Activated CD8-positive, alpha-beta memory T cell treated with anti-CD3 and anti-CD28 coated beads, Interleukin-2, amount 50 U/mL, for 48 hours (primary cell): ENCODE measurements at places on chromosomes 12 and 14.

- peak; percentile 77 for DNase-seq
Measured at GRCh38 chr12:106246891-106247673, 738 bp downstream of the CKAP4 start.

DNA sequence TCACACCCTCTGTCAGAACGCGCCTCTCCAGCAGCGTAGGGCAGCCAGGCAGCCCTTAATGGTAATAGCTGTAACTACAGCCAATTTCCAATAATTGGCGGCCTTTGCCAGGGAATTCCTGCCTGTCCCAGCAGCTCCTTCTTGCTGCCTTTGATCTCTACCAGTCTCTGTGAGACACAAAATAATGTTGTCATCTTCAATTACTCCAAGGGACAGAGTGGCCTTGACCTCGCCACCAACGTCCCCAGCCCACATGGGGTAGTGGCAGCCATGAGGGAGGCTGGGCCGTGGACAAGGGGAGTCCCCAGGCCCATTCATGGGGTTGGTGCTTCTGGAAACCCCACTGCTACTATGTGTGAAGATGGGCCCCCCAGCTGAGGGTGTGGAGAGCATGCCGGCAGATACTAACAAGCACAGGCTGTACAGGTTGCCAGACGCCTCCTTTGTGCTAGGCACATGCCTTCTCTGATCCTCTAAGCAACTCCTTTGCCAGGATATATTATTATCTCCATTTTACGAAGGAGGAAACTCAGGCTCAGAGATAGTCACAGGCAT is 17.4 kb upstream of the CLMN start:
- no peak for DNase-seq

DNA sequence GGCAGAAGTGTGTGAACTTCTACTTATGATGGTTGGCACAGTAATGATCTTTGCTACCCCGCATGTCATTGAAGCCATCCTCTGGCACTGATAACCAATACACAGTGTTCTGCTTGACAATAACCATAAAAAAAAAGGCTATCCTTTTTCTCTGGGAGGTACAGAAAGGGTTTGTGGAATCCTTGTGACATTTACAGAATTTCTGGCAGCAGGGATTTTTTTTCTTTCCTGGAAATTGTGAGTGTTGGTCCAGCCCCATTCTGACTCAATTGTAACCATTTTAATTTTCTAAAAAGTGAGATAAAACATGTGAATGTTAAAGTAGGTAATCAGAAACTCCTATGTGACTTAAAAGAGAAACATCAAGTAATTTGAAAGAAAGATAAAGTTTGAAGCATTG is 943.8 kb downstream of the TMTC2 start:
- no peak for DNase-seq

DNA sequence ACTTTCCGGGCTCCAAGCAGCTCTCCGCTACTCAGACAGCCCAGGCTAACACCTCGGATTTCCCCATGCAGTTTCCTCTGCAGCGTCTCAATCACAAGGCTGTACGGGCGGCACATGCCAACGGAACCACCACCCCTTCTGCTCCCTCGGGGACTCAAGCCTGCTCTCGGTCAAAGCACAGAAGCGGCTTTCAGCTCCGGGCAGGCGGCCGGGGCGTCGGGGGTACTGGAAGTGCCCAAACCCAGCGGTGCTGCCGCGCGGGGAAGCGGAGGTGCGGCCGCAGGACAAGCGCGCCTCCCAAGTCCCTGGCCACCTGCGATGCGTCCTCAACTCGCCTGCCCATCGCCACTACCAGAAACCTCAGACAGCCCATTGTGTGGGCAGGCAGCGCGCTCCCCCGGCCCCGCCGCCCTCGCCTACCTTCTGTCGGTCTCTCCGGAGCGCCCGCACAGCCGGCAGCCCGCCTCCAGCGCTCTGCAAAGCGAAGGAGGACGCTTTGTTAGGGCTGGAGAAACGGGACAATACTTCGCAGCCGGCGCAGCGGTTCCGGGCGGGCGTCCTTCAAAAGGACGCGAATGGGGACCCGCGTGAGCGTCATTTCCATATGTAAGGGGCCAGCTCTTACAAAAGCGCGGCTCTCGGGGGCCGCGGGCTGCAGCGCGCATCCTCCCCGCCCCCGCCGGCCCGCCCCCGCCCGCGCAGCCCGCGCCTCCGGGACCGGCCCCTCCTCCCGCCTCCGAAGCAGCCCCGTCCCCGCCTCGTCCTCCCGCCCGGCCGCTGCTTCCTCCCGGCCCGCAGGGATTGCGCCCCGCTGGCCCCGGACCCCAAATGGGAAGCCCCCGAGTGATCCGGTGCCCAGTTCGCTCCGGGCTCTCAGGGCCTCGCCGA is 674 bp downstream of the NIN start:
- DNase-seq, result peak; percentile 78

DNA sequence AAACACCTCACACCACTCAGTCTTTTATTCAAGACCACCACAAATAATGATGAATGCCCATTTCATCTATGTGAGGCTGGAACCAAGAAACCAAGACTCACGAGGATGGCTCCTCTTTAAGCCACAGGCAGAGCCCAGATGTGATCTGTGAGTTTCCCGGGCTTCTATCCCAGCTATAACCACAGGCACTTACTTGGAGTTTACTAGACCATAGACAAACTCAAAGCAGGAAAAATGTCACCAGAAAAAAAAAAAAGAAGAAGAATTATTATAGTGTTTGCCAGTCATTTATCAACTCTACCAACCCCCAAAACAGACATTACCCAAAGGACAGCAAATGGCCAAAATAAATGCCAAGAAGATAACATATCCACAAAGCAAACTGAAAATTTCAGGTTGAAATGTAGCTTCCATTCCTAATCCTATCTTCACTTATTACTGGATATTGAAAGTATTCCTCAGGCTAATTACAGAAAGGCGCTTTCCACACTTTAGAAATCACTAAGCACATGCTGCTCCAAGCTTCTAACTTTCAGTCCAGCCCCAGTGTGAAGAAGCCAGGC is 44.7 kb downstream of the ZFYVE1 start:
- DNase-seq, result no peak

DNA sequence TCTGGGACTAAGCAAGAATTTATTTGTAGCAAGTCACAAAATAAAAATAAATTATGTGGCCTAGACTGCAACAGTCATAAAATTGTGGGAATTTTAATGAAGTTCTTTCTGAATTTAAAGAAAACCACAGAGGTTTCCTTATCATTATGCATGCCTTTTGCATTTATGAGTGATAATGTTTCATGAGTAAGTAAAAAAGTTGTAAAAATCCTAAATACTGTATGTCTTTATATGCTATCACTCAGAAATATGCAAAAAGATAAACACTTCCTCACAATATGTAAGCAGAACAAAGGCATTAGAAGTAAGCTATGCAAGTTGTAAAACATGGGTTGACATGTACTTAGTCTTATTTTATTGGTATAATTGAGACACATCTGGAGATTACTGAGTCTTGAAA is 239.4 kb upstream of the PDE3A start:
- DNase-seq, result no peak

DNA sequence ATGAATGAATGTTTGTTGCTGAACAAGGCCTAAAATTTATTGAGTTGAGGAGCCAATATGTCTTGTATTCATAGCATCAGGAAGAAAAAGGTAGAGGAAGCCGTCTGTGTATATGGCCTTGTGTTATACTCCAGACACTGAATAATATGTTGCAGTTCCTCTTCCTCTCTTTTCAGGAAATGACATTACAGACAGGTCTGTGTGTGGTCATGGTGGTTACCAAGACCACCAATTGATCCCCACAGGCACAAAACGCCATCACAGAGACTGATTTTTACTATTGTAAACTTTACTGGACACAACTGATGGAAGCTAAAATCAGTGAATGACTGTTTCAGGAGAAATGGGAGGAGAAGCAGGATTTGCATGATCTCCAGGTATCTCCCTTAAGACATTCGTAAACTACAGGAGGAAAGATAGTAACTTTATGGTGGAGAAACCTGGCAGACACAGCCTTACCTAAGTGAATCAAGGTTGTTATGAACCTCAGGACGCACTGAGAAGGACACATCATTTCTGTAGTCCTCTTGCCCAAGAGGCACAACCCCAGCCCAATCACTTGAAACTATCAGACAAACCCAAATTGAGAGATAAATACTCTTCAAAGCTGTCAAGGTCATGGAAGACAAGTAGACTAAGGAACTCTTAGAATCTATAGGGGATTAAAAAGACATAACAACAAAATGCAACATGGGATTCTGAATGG is 334.1 kb upstream of the RGS6 start:
- DNase-seq, result no peak

DNA sequence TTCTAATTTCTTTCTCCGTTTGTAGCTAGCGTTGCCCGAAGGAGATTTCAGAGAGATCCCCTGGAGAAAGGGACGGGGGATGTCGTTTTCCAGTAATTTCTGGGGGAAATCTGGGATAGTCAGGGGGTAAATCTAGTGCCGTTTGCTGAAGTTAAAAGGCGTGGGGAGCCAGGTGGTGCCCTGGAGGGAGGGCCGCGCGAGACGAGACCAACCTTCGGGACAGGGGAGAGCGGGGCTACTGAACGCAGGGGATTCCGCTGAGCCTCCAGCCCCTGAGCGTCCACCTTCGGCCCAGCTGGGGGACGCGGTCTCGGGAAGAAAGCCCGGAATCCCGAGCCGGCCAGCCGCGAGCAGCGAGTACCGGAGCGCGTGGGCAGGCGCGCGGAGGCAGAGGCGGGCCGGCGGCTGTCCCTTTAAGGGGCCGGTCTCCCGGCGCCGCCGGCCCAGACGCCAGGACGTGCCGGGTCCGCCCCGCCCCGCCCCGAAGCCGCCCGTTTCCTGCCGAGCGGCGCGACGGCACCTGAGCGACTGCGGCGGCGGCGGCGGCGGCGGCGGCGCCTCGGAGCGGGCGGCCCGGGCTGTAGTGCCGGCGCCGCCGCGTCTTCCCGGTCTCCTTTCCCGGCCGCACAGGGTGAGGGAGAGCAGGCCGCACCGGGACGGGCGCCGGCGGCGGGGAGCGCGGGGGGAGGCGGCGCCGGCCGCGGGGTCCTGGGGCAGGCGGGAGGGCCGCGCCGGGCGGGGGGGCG is at the start of gene KTN1:
Gene KTN1 (plus strand): TSS at position 484 of the 746 bp plus-strand sequence. CDS start 31,842 bp downstream, outside the sequence.
- DNase-seq, result peak; percentile 89

GRCh38 chr12:111822886-111823285 is 19.1 kb upstream of the MAPKAPK5 start:
- no peak for DNase-seq

GRCh38 chr12:106248846-106249371 is 1.1 kb upstream of the CKAP4 start:
- no peak for DNase-seq

- no peak for DNase-seq
Measured at GRCh38 chr14:69045857-69046475, 66.9 kb upstream of the ACTN1 start.

DNA sequence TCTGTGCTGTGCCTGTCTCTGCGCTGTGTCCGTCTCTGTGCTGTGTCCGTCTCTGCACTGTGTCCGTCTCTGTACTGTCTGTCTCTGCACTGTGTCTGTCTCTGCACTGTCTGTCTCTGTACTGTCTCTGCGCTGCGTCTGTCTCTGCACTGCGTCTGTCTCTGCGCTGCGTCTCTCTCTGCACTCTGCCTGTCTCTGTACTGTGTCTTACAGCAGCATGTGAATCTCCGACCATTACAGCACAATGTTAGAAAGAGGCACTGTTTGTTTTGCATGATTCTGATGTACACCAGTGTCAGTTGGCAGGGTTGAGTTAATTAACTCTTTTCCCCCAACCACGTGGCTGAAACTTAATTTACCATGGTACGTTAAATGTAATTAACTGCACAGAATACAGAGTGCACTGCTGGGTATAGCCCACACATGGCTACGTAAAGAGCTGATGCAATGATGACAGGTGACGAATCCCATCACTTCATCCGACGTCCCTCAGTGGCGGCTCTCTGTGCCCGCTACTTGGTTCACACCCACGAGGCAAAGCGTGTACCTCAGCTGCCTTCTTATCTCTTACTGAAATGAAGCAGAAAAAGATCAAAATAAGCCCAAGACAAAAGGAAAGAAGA is 127.7 kb upstream of the SFSWAP start:
- no peak for DNase-seq

DNA sequence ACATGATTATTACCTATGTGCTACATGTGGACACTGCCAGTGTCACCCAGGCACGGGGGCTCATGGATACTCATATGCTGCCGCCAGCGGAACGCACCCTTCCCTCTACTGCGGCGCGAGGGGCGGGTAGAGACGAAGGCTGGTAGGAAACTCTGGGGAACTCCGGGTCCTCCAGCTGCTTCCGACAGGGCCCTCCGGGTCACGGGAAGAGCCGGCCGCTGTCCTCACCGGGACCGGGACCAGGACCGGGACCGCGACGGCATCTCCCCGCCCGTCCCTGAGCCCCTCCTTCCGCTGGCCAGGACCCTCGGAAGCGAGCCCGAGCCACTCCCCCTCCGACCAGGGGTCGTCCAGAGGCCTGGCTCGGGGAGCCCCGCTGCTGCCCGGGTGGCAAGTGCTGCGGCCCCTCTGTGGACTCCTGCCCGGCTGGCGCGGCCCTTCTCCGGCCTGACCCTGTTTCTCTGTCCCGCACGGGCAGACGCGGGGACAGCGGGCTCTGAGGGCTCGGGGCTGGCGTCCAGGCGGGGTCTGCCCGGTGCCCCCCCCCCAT is 209.6 kb downstream of the ADGRD1 start:
- DNase-seq, result no peak

- DNase-seq, result no peak
Measured at GRCh38 chr12:103671367-103671766, 84.3 kb downstream of the STAB2 start.

DNA sequence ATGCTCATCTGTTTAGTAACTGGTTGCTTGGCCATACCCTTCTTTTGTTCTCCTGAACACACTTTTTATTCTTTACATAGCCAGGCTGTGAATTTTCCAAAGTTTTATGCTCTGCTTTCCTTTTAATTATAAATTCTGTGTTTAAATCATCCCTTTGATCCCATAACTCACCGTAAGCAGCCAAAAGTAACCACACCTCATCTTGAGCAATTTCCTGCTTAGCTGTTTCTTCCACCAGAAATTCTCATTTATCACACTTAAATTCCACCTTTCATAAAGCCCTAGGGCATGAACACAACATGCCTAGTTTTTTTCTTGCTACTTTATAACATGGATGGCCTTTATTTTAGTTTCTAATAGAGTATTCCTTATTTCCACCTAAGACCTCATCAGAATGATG is 510.7 kb downstream of the C12orf50 start:
- DNase-seq, result no peak

DNA sequence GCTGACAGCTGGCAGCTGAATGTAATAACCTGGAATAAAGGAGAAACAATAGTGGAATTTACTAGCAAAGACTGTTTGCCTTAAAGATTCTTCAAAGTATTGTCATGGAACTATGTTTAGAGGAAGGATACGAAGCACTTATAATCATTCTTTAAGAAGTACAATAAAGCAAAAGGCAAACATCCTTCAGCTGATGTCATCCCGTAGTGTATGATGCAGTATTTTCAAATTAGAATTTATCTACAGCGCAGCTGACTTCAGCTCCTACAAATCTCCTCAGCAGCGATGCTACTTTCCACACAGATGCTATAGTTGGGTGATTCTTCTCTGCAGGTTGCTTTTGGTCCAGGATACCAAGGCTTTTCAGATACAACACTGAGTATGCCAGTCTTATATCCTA is 31.5 kb downstream of the CLEC1A start:
- DNase-seq, result no peak

DNA sequence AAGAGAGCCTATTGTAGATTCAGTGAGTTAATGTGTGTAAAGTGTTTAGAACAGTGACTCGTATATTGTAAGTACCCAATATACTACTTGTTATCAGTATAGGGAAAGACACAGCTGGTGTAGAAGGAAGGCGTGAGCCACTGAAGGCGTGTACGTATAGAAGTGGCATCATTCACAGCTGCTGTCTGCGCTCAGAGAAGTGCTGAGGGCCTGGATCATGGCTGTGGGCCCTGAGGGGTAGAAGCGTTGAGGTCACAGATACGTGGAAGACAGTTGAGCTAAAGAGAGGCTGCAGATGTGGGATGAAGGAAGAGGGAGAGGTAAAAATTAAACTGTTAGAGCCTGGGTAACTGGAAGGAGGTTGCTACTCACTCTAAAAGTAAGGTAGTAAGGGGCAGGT is 5.9 kb downstream of the C12orf75 start:
- DNase-seq, result no peak
